ENCODE measurements at places on chromosomes 2 and 18.

- no peak for DNase-seq
These were observed 32.2 kb downstream of the SGPP2 start for GRCh38 chr2:222456479-222457077.

DNA sequence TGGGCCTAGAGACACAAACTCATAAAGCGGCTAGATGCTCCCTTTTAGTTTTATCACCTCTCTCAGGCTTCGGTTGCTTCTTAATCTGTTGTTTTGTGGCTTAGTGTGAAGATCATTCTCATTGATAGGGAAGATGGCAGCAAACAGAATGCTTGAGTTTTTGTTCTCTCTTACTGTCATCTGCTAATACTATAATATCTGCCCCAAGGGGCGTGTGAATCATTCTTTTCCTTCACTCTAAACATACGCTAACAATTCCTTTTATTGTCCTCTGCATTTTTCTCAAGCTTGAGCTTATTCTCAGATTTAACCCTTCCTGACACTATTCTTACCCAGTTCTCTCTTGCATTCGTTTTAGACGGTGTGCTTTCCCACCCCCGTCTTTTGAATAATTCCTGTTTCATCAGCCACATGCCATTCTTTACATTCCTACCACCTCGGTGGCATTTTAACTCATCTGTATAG, 323.9 kb upstream of the NRP2 start:
- DNase-seq, result no peak

DNA sequence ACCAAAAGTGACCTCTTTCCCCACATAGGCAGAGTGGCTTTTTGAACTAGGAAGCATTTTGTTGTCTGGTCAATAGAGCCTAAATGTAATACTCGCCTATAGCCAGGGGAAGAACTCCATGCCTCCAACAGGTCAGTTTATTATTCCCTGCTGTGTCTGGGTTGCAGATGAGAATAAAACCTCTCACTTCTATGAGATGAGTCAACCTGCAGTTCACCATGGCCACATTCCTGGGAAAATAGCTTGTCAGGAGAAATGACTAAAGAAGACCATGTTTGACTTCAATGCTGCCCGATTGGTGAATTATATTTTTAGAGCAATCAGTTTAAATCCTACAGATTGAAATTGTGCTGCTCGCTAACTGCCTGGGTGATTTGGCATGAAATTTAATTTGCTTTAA, 46.7 kb upstream of the LRRTM1 start:
- DNase-seq, result no peak

DNA sequence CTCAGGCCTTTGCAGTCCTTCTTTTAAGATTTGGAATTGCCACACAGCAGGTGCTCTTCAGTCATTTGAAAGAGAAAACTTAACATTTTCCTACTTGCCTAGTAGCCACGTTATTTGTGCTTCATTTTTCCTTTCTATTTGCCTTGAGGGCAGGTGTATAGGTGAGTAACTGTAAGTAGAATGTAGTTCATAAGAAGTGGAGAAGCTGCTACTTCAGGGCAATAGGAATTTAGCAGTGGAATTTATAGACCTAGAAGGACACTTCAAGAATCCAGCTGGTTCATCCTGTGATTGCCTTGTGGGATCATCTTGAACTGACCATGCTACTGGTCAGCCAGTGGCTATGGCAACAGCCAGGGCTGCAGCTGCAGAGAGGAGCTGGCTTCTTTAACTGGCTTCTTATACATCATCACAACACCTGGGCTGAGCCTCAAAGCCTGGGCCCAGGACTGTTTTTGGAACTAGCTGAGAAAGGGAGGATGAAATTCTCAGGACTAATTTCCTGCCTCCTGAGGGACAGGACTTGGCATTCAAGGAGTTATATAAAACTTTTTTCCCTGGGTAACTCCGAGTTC, 5.1 kb upstream of the LANCL1 start:
- no peak for DNase-seq

GRCh38 chr2:104836265-104836664, 17.6 kb upstream of the POU3F3 start:
- DNase-seq, result no peak

GRCh38 chr2:144131042-144131441, 388.9 kb downstream of the ZEB2 start:
- no peak for DNase-seq

DNA sequence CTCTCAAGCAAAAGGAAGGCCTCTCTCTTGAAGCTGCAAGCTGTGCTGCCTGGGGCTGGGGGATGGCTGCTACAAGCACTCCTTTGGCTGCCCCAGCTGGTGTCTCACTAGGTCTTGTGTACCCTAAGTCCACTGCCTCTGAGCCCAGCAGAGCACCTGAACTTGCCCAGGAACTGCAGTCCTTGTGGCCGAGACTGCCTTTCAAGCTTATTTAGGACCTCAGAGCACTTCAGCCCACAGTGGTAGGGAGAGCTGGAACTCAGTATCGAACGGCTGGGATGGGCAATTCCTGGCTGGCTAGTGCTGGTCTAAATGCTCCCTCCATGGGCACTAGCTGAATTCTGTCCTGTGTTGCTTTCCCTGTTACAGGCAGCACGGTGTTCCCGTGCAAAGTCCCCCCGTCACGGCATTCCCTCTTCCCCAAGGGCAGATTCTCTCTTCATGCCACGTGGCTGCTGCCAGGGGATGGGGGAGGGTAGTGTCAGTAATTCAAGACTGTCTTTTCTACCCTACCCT, 25.9 kb downstream of the STPG4 start:
- no peak for DNase-seq

- DNase-seq, result no peak
These were observed 41.4 kb downstream of the PDIA6 start for GRCh38 chr2:10770956-10771750.

DNA sequence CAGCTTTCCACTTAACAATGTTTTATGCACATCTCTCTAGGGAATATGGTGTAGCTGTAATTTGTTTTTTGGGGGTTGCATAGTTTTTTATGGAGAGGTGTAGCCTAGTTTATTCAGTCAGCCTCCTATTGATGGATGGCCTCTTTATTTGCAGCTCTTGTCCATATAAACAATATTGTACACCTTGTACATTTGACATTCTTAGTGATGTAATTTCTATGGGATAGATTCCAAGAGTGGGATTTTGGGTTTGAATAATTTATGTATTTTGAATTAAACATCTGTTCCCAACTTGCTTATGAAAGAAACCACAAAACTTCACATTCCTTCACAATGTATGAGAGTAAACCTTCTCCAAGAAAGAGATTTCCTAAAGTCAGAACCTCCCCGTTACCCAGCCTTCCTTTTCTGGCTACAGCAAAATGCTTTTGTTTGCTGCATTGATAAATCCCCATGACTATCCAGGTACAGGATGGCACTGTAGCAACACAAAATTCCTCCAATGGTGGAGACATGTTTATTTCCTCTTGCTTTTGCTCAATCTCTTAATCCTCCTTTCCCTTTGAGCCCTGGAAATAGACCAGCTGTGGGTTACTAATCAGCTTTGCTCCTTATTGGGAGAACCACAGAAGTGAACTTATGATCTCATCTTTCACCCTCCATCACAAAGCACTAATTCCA, 58.4 kb upstream of the GALR1 start:
- no peak for DNase-seq

GRCh38 chr2:76391678-76392077, 681.0 kb upstream of the GCFC2 start:
- DNase-seq, result no peak

- DNase-seq, result no peak
These were observed 302.9 kb downstream of the CMPK2 start for GRCh38 chr2:6562771-6563170.

GRCh38 chr2:44838116-44838790, 103.2 kb upstream of the SIX3 start:
- DNase-seq, result no peak

GRCh38 chr2:197147942-197148341, 162.6 kb downstream of the ANKRD44 start:
- peak; percentile 54 for DNase-seq

DNA sequence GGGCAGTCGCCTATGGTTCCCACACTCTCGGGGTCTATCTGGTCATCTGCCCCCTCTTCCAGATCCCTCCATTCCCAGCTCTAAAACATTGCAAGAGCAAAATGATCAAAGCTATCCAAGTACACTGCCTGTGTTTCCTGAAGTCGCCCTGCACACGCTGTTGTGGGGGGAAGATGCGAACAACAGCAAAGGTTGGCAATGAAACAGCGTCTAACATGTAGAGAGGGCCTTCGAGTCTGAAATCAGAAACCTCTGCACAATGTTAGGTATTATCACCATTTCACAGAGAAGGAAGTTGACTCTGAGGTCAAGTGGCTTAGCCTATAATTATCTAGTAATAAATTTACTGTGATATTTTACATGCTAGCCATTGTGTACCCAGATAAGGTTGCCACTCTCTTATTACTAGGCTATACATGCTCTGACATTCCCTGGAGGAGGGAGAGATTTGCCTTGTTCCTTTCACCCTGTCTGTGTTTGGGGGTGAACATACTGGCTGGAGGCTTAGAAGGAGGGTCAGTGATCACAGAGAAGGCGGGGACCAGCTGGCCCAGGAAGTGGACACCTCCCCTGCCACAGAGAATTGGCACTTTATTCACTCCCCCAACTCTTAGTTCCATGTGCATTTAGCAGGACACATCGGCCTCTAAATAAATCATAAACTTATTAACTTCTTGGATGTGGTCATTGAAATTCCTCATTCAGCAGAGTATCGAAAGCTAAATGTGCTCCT, 36.8 kb downstream of the KCTD1 start:
- DNase-seq, result no peak

- DNase-seq, result no peak
These were observed 161.0 kb downstream of the ANKRD44 start for GRCh38 chr2:197149546-197149945.

- DNase-seq, result peak; percentile 95
These were observed 997 bp upstream of the TGIF1 start for GRCh38 chr18:3448838-3449511.

- peak; percentile 75 for DNase-seq
These were observed 49.0 kb downstream of the PLEKHB2 start for GRCh38 chr2:131154071-131154531.

DNA sequence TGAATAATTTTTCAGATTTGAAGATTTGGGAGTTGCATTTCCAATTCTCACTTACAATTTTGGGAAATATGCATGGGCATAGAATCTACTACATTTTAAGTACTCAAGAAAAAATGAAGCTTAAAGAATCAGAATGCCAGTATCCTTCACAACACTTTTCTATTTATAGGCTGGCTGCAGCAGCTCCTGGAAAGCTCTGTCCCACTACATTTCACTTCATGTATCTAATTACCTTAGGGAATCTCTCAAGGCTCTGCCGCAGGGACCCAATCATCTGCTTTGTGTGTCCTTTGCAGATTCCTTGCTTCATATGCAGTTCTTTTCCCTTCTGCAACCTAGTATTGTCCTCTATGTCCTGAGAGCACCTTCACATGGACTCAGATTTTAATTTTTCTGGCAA, 102.9 kb downstream of the NUP35 start:
- DNase-seq, result no peak

DNA sequence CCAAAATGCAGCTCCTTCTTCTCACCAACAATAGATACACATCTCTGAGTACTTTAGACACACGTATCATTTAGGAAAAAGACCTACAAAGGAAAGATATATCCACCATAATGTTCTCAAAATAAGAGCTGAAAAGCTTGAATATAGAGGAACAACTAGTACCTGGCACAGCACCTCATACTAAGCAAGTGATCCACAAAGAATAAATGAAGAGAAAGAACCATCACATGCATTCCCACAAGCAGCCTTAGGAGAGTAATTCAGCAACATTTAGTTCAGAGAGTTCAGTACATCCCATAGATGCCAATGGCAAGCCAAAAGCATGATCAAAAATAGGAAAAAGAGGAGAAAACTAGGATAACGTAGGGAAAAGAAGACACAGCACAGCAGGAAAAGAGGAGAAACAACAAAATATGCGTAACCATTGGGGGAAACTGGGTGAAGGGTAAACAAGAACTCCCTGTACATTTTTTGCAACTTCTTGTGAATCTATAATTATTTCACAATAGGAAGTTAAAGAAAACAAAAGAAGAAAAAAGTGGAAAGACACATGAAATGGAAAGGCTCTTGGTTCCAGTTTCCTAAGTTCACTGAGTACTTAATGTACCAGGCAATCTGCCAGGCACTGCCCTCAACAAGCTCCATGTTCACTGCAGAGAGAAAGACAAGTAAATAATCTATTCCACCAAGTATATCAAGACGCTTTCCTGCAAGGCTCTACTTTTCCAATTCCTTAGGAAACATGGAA, 22.3 kb downstream of the CLASP1 start:
- DNase-seq, result no peak

DNA sequence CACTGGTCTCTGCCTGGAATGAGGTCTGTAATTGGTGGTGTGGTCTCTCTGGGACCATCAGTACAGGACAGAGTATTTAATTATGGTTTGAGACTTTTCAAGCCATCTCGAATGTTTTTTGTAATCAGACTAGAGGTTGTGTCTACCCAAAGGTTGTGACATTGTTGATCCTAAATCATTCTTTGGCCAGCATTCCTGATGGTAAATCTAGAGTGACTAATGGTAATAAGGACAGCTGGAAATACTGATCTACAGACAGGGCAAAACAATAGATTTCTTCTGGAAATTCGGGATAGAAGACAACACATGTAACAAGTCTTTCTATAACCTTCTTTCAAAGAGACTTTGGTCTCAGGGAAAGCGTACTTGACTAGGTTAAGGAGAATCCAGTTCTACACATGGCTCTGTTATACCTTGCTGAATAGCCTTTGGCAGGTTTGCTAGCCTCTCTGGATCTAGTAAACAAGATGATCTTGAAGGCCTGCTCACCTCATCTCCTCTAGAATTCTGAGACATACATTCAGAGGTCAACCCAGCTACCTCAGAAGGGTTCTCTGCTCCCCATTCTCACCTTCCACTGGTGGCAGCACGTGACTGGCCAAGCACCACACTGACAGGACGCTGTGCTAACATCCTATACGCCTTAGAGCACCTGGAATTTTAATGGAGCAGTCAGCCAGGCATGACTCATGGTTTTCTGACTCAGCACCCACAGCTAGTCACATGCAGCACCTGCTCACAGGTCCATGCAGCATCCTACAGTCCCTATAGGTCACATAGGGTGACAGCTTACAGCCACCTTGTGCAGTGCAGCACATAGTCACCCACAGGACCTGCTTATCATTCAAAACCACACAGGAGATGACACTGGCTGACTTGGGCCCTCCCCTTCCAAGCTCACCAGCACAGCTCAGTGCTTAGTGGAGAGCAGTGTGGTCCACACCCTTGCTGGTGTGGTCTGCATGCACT, 12.2 kb downstream of the PLB1 start:
- peak; percentile 86 for DNase-seq

DNA sequence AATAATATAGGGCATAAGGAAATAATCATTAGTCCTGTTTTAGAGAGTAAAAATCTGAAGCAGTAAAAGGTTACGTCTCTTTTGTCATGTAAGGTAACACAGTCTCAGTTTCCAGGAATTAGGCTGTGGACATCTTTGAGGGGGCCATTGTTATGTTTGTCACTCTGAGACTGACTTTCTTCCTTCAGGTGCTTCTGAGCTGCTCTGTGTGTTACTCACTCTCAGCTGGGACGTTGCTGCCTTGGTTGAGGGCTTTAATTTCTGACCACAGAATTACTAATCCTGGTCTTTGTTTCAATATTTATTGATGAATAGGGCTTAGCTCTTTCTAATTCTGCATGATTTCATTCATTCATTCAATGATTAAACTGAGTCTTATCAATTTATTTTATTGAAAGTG, 55.9 kb upstream of the SLC38A11 start:
- no peak for DNase-seq
